Activated T-helper 1 cell treated with anti-CD3 and anti-CD28 coated beads, Interleukin-2, amount 50 U/mL, for 16 hours (primary cell): ENCODE measurements at places on chromosomes 2 and 18.

- no peak for DNase-seq
Observed at GRCh38 chr2:134459706-134460406, 206.0 kb downstream of the MGAT5 start.

GRCh38 chr2:217632043-217632442, 370.8 kb downstream of the TNS1 start:
- no peak for DNase-seq

GRCh38 chr2:173249661-173250641, 104.7 kb upstream of the CDCA7 start:
- DNase-seq, result no peak

- DNase-seq, result no peak
Observed at GRCh38 chr2:178016612-178017011, 56.0 kb downstream of the PDE11A start.

GRCh38 chr2:167406558-167406957, 518.3 kb downstream of the XIRP2 start:
- no peak for DNase-seq

DNA sequence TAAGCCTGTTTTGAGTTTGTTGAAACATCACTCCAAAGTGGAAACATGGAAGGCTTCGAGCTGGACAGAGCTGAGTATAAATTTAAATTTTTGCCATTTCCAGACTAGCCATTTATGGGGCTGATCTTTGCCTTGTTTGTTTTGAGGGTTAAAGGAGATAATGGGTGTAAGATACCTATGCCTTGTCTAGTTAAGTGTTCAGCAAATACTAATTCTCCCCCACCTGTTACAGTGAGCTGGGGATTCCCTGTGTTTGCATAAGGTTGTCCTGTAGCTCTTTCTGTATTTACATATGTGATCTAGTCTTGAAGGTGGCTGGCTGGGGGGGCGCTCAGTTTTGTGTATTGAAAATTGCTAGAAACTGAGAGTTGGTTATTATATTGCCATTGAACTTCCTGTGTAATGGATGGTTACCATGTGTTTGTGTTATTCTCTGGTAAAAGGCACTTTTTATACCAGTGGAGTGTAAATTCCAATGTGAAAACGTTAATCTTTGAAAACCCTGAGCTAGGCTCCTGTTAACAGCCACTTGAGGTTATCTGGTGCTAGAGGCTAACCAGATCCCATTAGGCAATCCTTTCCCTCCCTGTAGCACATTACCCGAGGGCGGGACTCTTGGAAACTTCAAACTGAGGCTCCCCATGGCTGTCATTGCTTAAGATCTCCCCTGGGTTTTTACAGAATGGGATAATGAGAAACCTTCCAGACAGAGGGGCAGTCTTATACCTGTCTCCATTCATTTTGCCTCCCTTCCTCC, 26.7 kb downstream of the TANC1 start:
- no peak for DNase-seq

DNA sequence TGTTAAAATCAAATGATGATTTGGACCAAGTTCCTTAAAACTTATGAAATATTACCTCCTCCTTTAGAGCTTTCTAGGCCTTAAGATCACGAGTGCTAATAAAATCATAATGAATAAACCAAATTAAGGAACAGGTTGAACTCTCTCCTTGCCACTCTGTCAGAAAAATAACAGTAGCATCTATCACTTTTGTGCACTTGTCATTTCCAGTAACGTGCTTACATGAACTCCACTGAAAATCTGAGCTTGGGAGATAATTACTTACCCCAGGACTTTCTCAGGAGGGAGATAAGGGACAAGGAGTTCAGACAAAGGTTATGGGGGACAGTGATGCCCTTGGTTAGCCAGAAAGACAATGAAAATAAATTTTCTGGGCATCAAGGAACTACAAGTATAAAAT, 36.0 kb downstream of the EPB41L3 start:
- no peak for DNase-seq

DNA sequence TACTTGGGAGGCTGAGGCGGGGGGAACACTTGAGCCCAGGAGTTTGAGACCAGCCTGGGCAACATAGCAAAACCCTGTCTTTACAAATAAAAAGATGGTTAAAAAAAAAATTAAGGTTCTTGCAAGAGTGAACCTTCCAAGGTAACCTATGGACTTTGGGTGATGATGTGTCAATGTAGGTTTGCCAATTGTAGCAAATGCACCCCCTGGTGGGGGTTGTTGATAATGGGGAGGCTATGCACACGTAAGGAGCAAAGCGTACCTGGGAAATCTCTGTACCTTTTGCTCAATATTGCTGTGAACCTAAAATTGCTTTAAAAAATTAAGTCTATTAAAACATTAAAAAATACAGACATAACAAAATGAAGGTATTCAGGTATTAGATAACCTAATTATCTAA, 70.4 kb downstream of the CWC22 start:
- DNase-seq, result no peak

DNA sequence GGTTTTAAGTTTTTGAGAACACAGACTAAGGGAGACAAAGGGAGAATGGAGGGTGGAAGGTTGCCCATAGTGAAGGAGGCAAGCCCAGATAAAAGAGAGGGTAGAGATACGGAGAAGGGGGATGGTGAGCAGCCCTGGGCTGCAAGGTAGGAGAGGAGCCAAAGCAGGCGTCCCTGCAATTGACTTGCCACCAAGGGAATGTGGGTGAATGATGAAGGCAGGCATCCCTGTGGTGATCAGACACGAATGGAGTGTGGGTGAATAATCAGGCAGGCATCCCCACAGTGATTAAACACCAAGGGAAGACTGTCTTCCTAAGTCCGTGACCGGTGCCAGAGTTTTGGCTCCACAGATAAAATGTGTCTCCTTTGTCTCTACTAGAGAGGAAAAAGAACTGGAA, 16.5 kb upstream of the ALPK2 start:
- DNase-seq, result no peak

DNA sequence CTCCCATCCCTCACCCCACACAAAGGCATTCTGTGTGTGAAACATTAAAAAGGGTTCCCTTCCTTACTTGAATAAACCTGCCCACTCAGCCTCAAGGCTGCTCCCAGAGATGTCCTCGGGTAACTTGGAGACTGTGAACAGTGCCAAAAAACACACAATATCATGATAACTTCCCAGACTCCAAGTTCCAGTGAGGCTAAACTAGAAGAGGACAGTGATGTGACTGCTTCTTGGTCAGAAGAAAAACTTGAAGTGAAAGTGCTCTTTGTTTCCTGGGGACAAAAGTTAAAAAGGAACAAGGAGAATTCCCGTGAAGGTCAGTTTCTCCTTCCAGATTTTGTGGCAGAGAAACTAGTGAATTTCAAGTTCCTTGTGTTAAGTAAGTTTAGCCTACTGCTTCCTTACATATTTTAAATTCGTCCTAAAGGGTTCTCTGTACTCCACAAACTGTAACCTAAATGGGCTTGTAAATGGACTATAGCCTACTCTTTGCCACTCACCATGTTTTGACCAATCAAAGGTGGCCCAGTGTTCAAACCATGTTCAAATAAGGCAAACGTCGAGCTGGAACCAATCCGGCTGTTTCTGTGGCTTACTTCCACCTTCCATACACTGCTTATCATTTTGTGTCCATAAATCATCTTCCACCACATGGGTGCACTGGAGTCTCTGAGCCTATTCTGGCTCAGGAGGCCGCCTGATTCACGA, 20.4 kb downstream of the TPRKB start:
- DNase-seq, result no peak

DNA sequence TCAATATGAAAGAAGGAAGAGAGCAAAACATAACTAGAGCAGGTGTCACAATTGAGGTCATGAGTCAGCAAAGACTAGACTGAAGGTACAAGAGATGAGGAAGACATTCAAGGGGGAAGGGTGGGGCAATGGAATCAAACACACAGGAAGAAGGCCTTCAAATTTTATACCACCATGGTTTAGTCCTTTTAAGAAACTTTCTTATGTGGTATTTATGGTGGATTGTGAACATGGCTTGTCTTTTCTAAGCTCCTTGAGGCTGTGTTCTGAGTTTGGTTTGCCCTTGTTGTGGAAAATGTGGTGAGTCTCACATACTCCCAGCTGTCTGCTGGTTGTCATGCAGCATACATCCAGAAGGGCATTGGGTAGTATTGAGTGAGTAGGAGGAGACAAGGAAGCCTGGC, 62.1 kb downstream of the NABP1 start:
- DNase-seq, result no peak

- no peak for DNase-seq
Observed at GRCh38 chr18:3380384-3380961, 69.5 kb upstream of the TGIF1 start.

DNA sequence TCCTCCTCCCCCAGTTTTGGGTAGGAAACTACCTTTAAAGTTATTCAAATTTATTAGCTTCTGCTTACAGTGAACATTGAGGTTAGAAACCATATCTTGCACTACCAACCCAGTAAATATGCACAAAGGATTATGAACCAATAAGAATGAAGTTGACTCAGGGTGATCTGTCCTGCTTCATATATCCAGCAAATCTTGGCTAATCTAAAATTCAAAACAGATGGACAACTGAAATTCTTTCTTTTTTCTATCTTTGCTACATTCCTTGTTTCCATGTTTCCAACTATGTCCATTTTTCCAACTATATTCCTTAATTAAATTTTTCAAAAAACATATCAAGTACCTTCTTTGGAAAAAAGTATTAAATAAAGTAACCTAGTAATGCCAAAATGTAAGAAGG, 149.3 kb downstream of the FAM124B start:
- no peak for DNase-seq

GRCh38 chr2:38527338-38528007, 75.3 kb downstream of the HNRNPLL start:
- DNase-seq, result no peak

- no peak for DNase-seq
Observed at GRCh38 chr18:22879293-22879692, 53.8 kb upstream of the RBBP8 start.

- no peak for DNase-seq
Observed at GRCh38 chr2:235538981-235539380, 45.1 kb downstream of the AGAP1 start.

GRCh38 chr2:4915357-4915756, 776.8 kb upstream of the SOX11 start:
- DNase-seq, result no peak

- no peak for DNase-seq
Observed at GRCh38 chr2:20391951-20392699, 41.5 kb upstream of the PUM2 start.
